Kidney (tissue), 22 donors: ENCODE measurements at places on chromosomes 16 and 17. TPM values are rescaled to one million over a fixed set of nuclear protein-coding genes. Genes with fewer than 3 reads are reported as not detected.

The CHAD gene
- polyA plus RNA-seq = 0.43 TPM

DNA sequence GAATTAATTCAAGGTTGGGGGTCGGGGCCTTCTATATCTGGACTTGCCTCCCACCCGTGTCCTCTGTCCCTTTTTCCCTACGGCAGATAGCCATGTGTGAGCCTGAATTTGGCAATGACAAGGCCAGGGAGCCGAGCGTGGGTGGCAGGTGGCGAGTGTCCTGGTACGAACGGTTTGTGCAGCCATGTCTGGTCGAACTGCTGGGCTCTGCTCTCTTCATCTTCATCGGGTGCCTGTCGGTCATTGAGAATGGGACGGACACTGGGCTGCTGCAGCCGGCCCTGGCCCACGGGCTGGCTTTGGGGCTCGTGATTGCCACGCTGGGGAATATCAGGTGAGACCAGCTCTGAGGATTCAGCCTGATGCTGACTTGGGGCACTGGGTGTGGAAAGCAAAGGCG, 365 bp downstream of the AQP8 start:
- DNase-seq = no peak

The ASIC2 gene
- polyA plus RNA-seq = 0.60 TPM

GRCh38 chr16:9860876-9861275, 321.4 kb downstream of the GRIN2A start:
- no peak for DNase-seq

The GLP2R gene
- polyA plus RNA-seq = not detected

GRCh38 chr16:73878611-73879010, 418.0 kb upstream of the PSMD7 start:
- DNase-seq = no peak
